Heart right ventricle (tissue), 16 donors: ENCODE measurements at places on chromosomes 5 and 9. TPM values are rescaled to one million over a fixed set of nuclear protein-coding genes. Genes with fewer than 3 reads are reported as not detected.

ADAMTSL2 gene
- 3.3 TPM for total RNA-seq

SPATA31A3 gene
- total RNA-seq, result not detected

RFX3 gene
- total RNA-seq, result 5.9 TPM

GRCh38 chr9:76734716-76735115 lies 29.5 kb upstream of the PCA3 start:
- DNase-seq, result no peak
